Cardiac septum (tissue), 1 donor: ENCODE measurements at places on chromosomes 13 and 19. TPM values are rescaled to one million over a fixed set of nuclear protein-coding genes. Genes with fewer than 3 reads are reported as not detected.

The PRKCG gene
- not detected for total RNA-seq

The TTYH1 gene
- 1.3 TPM for total RNA-seq

The PBX4 gene
- total RNA-seq, result not detected

The FARP1 gene
- total RNA-seq, result 71.3 TPM

The ZNF302 gene
- 32.6 TPM for total RNA-seq

The DPY19L3 gene
- total RNA-seq, result 8.6 TPM
